ENCODE measurements at places on chromosomes 2 and 18. TPM values are rescaled to one million over a fixed set of nuclear protein-coding genes. Genes with fewer than 3 reads are reported as not detected.

Gene HOXD12
- 0.27 TPM for total RNA-seq

Gene AQP4
- 0.07 TPM for total RNA-seq

Gene DSC2
- 33.4 TPM for total RNA-seq

Gene MROH2A
- total RNA-seq, result not detected

Gene RBKS
- 2.4 TPM for total RNA-seq

Gene DYNC2LI1
- 16.7 TPM for total RNA-seq

Gene FTCDNL1
- 2.6 TPM for total RNA-seq

Gene G6PC2
- total RNA-seq, result not detected

Gene RND3
- 15.0 TPM for total RNA-seq

- DNase-seq, result no peak
- no peak overlapping the region for H3K4me3 ChIP-seq
- no peaks in the 10 kb centered on the region for H3K36me3 ChIP-seq
These were observed 3.5 kb downstream of the FARP2 start for GRCh38 chr2:241359481-241360045.

- no peak overlapping the region for H3K4me3 ChIP-seq
- H3K27ac ChIP-seq, result no peak overlapping the region
- DNase-seq, result no peak
- H3K4me1 ChIP-seq, result no peaks in the 10 kb centered on the region
- H3K27me3 ChIP-seq, result no peaks in the 10 kb centered on the region
These were observed 337.0 kb downstream of the EIPR1 start for GRCh38 chr2:3040496-3041140.

GRCh38 chr18:23453680-23454058, 582 bp downstream of the RIOK3 start:
- peak overlapping the region; percentile 85 for H3K4me3 ChIP-seq
- H3K27ac ChIP-seq, result peak overlapping the region; percentile 70
- peaks cover 18% of the 10 kb centered on the region for H3K4me1 ChIP-seq

DNA sequence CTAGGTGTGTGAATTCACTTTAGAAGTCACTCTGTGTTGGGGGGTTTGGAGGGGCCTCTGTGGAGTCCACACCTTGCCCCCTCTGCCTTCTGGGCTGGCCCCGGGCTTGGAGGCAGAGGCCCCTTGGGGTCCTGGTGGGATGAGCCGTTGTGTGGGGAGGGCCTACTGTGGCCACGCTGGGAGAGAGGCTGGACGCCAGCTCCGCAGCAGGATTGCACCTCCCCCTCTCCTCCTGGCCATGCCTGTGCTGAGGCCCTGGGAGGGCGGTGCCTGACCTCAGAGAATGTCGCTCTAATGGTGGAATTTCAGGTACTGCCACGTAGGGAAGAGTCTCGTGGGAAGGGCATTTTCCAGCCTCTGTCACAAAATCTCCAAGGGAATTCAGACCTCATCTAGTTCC, 237.0 kb downstream of the ATAD2B start:
- DNase-seq, result no peak
- H3K4me3 ChIP-seq, result no peak overlapping the region
- no peak overlapping the region for H3K27ac ChIP-seq
- no peaks in the 10 kb centered on the region for H3K36me3 ChIP-seq

DNA sequence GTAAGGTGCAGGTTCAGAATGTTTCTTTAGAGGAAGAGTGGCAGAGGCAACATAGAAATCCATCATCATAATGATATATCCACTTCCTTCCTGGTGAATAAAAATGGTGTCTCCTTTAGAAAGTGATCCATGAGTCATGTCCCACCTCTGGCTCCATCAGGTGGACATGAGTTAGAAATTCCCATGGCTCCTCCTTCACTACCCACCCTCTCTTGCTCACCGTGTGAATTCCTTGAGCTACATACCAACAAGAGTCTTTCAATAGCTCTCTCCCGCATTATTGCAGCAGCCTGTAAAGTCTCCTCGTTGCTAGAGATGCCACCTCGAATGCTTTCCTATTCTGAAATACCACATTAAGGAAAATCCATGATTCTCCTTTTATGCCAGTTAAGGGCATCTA, 317.6 kb downstream of the LNPK start:
- DNase-seq, result no peak
- no peaks in the 10 kb centered on the region for H3K36me3 ChIP-seq
- no peaks in the 10 kb centered on the region for H3K4me1 ChIP-seq
- no peak overlapping the region for H3K4me3 ChIP-seq
- no peak overlapping the region for H3K27ac ChIP-seq

DNA sequence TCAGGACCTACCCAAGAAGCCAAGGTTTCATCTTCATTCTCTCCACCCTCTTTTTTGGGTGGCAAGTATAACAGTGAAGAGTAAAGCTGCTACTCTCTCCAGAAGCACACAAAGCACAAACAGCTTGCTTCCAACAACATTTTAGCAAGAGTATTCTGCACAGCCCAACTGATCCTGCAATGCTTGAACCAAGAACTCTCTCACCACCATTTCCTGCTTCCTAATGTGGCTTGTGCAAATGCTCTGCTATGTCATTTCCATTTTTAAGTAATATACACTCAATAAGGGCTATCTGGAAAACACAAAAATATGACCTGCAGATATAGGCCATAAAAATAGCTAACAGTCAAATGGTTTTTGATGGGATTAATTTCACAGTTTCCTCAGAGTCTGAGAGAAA, 24.1 kb upstream of the IHH start:
- H3K4me3 ChIP-seq, result no peak overlapping the region
- no peak overlapping the region for H3K27ac ChIP-seq
- H3K27me3 ChIP-seq, result no peaks in the 10 kb centered on the region
- DNase-seq, result no peak
- H3K4me1 ChIP-seq, result no peaks in the 10 kb centered on the region
- H3K36me3 ChIP-seq, result no peaks in the 10 kb centered on the region

- H3K27ac ChIP-seq, result no peak overlapping the region
- no peaks in the 10 kb centered on the region for H3K36me3 ChIP-seq
- DNase-seq, result no peak
- H3K4me3 ChIP-seq, result no peak overlapping the region
- no peaks in the 10 kb centered on the region for H3K27me3 ChIP-seq
These were observed 4.5 kb downstream of the SLC19A3 start for GRCh38 chr2:227713291-227713690.

GRCh38 chr2:28352610-28353195, 40.0 kb upstream of the FOSL2 start:
- H3K36me3 ChIP-seq, result no peaks in the 10 kb centered on the region
- no peak overlapping the region for H3K4me3 ChIP-seq
- no peak overlapping the region for H3K27ac ChIP-seq
- H3K27me3 ChIP-seq, result no peaks in the 10 kb centered on the region

DNA sequence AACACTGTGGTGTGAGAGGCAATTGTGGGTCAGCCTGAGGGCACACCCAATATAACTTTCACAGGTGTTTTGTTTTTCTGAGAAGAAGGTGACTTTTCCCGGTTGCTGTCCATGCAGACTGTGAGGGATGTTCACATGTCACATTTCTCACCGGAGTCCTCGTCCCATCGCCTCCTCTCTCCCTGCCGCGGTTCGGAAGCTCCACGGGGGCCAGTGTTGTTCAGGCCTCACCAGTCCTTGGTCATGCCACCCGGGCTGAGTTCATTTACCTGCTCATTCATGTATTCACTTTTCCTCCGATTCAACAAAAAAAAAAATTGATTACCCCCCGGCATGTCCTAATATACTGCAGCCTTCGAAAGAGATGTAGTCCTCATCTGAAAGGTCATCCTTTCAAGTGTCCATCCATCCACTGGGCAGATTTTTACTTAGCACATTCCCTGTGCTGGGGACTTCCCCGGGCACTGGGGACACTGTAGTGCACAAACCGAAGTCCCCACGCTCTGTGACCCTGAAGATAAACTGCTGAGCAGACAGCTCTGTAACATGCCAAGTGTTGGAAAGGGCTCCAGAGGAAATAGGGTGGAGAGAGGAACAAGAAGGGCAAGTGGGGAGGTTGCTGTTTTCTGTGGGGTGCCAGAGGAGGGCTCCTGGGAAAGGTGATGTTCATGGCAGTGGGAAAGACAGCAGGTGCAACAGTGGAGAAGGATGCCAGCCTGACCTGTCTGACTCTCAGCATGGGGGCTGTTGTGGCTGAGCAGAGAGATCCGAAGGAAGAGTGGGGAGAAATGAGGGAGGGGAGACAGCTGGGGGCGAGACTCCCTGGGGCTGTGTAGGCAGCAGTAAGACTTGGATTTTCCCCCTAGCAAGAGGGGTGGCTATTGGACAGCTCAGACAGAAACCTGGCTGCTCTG, 22.4 kb downstream of the LRRFIP1 start:
- no peak overlapping the region for H3K4me3 ChIP-seq
- no peaks in the 10 kb centered on the region for H3K36me3 ChIP-seq
- H3K27me3 ChIP-seq, result peaks cover 8% of the 10 kb centered on the region
- DNase-seq, result no peak
- no peaks in the 10 kb centered on the region for H3K4me1 ChIP-seq

GRCh38 chr18:28159055-28159454, 17.9 kb downstream of the CDH2 start:
- H3K4me3 ChIP-seq, result no peak overlapping the region
- no peaks in the 10 kb centered on the region for H3K4me1 ChIP-seq

DNA sequence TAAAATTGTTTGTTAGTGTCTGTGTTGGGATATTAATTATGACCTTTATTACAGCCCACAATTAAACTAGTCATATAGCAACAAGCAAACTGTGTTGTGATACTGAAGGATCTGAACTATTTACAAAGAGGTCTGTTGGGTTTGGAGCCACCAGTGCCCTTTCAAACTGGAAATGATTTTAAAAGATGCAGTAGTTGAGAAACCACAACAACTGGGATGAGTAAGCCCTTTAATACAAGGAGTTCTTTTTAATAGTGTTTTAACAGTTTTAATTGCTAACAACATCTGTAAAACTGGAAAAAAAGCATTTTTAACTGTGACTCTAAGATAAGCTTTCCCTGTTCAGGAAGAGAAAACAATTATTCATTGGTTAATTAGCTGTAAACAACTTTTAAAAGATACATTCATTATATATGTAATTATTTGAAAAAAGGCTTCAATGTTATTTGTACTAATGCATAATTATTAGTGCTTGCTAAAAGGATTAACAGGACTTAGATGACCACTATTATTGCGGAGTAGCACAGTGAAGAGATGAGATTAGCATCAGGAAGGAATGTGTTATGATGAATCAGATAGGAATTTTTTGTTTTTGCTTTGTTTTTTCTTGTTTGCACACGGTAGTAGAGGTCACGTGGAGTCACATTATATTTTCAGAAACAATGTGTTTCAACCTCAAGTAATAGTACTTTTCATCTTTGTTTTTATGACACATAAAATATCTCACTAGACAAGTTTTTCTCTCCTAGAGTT, 392.7 kb upstream of the FANCL start:
- peak; percentile 23 for DNase-seq
- no peaks in the 10 kb centered on the region for H3K36me3 ChIP-seq
- peaks cover 34% of the 10 kb centered on the region for H3K4me1 ChIP-seq

- no peaks in the 10 kb centered on the region for H3K4me1 ChIP-seq
- no peaks in the 10 kb centered on the region for H3K27me3 ChIP-seq
- no peak overlapping the region for H3K27ac ChIP-seq
These were observed 40.1 kb downstream of the ARHGAP25 start for GRCh38 chr2:68774569-68775271.

DNA sequence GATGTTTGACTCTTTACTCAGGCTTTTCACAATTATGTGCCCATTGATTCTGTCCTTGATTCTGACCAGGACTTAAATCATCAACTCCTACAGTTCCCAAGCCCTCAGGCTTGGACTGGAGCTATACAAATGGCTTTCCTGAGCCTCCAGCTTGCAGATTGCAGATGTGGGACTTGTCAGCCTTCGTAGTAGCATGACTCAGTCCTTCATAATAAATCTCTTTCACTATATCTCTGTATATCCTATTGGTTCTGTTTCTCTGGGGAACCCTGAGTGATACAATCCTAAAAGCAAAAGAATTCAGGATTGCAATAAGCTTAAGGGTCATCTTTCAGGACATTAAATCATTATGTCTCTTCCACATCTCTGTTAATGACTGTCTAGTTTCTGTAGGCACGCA, 356.6 kb downstream of the RIT2 start:
- no peaks in the 10 kb centered on the region for H3K4me1 ChIP-seq
- no peak for DNase-seq
- no peak overlapping the region for H3K4me3 ChIP-seq
- H3K27ac ChIP-seq, result no peak overlapping the region
